ELF-1 (cell line): ENCODE measurements at places on chromosomes 16 and 17.

DNA sequence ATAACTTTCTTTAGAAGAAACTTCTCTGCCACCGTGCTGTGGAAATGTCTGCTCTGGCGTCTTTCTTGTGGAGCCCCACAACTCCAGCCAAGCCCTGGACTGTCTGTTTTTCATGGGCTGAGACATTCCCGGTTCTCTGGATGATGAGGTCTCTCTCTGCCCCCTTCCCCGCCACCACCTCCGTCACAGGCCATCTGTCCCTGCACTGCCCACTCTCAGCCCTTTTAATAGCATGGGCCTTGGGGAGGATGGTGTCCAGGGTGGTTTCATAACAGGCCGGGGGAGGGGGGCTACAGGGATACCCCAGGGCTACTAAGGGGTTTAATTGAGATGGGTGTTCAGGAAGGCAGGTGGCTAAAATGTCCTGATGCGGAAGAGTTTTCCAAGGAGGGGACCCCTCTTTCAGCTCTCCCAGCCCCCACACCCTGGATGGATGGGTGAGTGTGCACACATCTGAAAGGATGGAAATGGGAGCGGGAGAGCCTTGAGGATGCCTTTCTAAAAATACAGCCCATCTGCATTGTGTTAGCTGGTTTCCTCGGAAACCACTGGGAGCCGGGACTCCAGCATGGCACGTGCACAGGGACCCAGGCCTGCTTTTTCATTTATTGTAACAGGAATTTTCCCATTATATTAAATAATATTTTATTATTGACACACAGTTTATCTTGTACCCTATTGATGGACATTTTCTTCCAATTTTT lies 14.6 kb upstream of the NDRG4 start:
- DNase-seq: no peak

DNA sequence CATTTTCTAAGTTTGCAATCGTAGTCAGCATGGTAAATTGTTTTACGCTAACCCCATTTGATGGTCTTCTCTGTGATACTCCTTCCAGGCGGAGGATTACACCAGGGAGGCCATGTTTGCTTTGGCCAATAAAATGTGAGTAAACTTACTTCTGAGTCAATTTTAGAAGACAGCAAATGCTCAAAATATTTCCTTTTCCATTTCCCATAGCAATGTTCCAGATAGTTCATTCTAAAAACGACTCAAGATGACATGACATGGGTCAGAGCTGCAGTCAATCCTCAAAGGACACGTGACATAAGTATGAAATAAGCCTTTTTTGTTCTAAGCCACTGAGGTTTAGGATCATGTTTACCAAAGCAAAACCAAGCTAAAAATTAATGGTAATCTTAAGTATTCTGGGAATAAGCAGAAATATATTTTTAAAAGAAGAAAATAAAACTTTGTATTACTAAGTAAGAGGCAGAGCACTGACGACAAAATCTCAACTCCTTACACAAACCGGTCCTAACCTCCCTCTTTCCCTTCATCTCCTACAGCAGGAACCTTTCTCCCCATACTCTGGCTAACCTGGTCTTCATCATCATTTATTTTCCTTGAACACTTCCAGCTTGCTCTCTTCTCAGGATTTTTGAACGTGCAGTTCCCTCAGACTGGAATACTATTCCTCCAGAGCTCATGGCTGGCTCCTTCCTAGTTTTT lies 266.2 kb downstream of the CEP112 start:
- no peak for DNase-seq

- DNase-seq: no peak
These were observed 157.7 kb downstream of the CCDC182 start for GRCh38 chr17:57587193-57587969.

GRCh38 chr17:75722076-75722475 lies 817 bp downstream of the ITGB4 start:
- peak; percentile 14 for DNase-seq

GRCh38 chr16:3997231-3997841 lies 116.8 kb upstream of the CREBBP start:
- peak; percentile 55 for DNase-seq

- DNase-seq: no peak
These were observed 317.7 kb upstream of the C16orf82 start for GRCh38 chr16:26749072-26749471.

DNA sequence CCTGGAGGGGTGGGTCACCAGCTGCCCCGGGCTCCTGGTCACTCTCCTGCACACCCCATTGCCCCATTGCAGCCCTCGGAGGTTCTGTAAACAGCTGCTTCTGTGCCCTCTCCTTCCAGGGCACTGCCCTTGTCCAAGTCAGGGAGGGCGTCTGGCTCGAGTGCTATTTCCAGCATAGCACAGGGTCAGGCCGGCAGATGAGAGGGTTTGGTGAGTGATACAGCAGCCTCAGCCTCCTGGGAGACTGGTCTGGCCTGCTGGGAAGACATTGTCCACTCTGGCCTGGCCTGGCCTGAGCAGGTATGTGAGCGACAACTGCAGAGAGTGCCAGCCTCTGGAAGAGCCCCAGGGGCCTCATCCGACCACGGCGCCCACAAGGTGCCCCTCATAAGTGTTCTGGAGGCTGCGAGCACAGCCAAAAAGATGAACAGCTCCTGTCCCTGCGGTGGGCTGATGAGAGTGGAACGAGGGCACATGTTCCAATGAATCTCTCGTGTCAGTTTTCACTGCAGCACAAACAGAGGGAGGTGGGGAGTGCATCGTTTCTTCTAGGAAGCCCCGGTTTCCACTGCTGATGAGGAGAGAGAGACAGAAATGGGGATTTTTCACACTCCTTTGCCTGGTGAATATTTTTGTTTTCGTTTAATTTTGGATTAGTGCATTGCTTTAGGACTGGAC lies 105.8 kb upstream of the SDK2 start:
- DNase-seq: no peak
